GM23248 (cell line): ENCODE measurements at places on chromosomes 7 and 10. TPM values are rescaled to one million over a fixed set of nuclear protein-coding genes. Genes with fewer than 3 reads are reported as not detected.

Gene GBX1
- not detected in 2 replicates for total RNA-seq

Gene ATG9B
- total RNA-seq: not detected in 2 replicates

Gene BAZ1B
- 41.8 and 49.4 TPM in 2 replicates for total RNA-seq

Gene IDI2
- total RNA-seq: not detected in 2 replicates

Gene PALS2
- total RNA-seq: 16.9 and 17.4 TPM in 2 replicates
